ENCODE measurements at places on chromosomes 1 and 21.

DNA sequence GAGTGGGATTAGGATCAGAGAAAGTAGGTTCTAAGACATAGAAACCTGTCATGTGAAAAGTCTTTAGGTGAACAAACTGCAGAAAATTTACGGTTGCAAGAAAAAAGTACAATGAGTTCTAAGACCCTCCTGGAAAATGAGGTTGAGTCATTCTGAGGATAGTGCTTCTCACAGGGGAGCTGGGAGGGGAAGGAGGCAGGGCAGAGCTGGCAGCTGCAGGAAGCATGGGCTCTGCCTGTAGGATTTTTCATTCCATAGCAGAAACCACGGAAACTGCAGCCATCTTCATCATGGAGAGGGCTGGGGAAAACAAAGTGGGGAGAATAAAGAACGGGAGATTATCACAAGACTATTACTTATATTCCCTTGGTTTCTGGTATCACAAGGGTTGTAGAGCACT is 25.8 kb upstream of the THEM4 start:
- DNase-seq, result no peak
- H3K27me3 ChIP-seq, result no peaks in the 10 kb centered on the region
- H3K4me3 ChIP-seq, result no peak overlapping the region

DNA sequence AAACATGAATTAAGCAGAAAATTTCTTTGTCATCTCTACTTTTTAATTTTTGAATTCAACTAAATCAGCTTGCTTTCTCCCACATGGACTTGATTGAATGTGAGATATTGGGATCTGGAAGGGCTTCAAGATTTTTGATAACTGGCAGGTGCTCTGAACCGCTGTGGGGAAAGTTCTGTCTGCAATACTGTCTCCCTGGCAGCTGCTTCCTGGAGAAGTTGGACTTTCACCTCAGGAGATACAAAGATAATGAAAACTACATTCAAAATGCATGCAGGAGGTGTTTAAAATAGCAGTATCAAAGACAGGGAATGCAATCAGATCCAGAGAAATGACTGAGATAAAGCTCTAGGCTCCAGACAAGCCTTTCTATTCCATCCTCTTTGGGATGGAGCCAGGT is 338.3 kb downstream of the NEGR1 start:
- no peaks in the 10 kb centered on the region for H3K36me3 ChIP-seq
- H3K4me3 ChIP-seq, result no peak overlapping the region
- no peak for DNase-seq
- H3K4me1 ChIP-seq, result no peaks in the 10 kb centered on the region
- no peaks in the 10 kb centered on the region for H3K27me3 ChIP-seq

DNA sequence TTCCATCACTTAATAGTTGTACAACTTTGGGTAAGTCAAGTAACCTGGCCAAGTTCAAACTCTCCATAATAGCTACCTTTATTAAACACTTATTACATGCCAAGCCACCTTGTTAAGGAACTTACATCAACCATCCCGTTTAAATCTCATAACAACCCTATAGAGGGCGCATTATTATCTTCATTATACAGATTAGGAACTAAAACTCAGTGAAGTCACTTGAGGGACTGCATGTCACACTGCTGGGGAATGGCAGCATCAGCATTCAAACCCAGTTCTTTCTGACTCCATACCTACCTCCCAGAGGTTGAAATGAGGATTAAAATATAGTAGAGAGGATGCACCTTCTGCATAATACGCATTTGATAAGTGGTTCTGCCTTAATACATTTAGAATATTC is 47.1 kb upstream of the PLA2G2C start:
- no peak for DNase-seq
- no peak overlapping the region for H3K4me3 ChIP-seq
- H3K27me3 ChIP-seq, result peaks cover 5% of the 10 kb centered on the region
- H3K4me1 ChIP-seq, result no peaks in the 10 kb centered on the region

GRCh38 chr1:204223129-204223860 is 9.5 kb upstream of the GOLT1A start:
- H3K27ac ChIP-seq, result no peak overlapping the region
- H3K36me3 ChIP-seq, result peaks cover 36% of the 10 kb centered on the region
- no peak for DNase-seq
- no peaks in the 10 kb centered on the region for H3K4me1 ChIP-seq
- H3K27me3 ChIP-seq, result no peaks in the 10 kb centered on the region

GRCh38 chr21:31576428-31576827 is 83.1 kb upstream of the SOD1 start:
- no peak overlapping the region for H3K4me3 ChIP-seq
- no peak for DNase-seq
- no peaks in the 10 kb centered on the region for H3K4me1 ChIP-seq
- H3K36me3 ChIP-seq, result no peaks in the 10 kb centered on the region

- H3K4me1 ChIP-seq, result peaks cover 81% of the 10 kb centered on the region
- no peak for DNase-seq
- H3K36me3 ChIP-seq, result no peaks in the 10 kb centered on the region
- H3K27ac ChIP-seq, result peak overlapping the region; percentile 85
Observed at GRCh38 chr1:6358757-6359201, 34.8 kb downstream of the ACOT7 start.

DNA sequence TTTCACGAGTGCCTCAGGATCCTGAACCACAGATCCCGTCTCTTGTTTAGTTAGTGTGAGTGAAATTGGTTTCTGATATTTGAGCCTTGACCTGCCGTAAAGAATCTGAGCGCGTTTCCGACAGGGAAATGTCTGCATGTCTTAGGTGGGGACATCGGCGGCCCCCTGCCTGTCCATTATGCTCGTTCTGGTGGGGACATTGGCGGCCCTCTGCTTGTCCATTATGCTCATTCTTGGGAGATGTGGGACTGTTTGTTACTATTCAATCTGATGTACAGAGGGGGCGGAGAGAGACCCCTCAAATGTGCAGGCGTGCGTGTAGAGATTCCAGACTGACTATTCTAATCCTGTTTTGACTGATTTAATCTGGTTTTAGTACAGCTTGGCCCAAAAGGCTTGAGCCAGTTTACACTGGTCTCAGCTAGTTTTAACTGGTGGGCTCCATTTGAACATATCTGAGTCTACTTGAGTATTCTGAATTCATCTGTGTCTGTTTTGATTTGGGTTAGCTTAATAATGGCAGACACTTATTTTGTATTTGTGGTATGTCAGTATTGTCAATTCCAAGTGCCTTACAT is 6.6 kb upstream of the TINAGL1 start:
- H3K27ac ChIP-seq, result no peak overlapping the region
- no peak overlapping the region for H3K4me3 ChIP-seq
- H3K27me3 ChIP-seq, result no peaks in the 10 kb centered on the region
- DNase-seq, result no peak

DNA sequence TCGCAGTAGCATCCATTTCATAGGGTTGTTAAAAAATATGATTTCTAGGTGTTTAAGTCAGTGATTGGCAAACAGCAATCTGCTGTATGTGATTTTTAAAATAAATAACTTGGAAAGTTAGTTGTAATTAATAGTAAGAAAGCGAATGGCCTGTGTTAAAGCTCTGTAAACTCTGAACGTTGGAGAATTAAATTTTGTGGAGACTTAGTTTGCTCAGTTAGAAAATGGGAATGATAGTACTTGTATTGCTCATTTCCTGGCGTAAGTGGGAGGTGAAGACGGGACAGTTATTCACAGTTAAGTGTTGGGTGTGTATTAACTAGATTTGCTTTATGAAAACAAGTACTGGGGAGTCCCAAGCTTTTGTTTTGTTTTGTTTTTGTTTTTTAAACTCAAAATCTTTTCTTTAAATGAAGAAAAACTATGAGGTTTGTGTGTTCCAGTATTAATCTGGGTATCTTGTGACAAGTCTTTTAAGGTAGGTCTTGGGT is 995 bp downstream of the CACYBP start:
- H3K4me1 ChIP-seq, result no peaks in the 10 kb centered on the region
- H3K27me3 ChIP-seq, result no peaks in the 10 kb centered on the region
- H3K27ac ChIP-seq, result peak overlapping the region; percentile 98
- H3K4me3 ChIP-seq, result peak overlapping the region; percentile 87

- no peaks in the 10 kb centered on the region for H3K27me3 ChIP-seq
- no peak overlapping the region for H3K4me3 ChIP-seq
- peak overlapping the region; percentile 20 for H3K27ac ChIP-seq
- DNase-seq, result no peak
Observed at GRCh38 chr1:61259379-61260148, 177.2 kb downstream of the NFIA start.

DNA sequence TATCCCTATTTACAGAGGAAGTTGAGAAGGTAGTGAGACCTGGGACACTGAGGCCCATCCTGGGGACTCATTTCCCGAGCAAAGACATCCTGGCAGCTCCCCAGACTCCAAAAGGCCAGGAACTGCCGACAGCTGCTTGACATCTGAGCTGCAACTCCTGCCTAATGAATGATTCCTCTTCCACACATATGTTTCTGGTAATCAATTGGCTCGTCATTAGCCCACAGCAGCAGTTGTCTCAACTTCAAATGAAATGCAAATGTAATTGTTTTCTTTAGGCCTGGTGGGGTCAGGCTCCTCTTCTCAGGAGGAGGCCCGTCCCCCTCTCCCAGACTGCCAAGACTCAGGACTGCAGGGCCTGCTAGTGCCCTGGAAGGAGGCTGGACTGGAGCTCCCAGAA is 61.8 kb upstream of the DISP3 start:
- H3K4me1 ChIP-seq, result no peaks in the 10 kb centered on the region
- no peak for DNase-seq
- H3K36me3 ChIP-seq, result no peaks in the 10 kb centered on the region

GRCh38 chr1:219774386-219774785 is 154.0 kb downstream of the SLC30A10 start:
- no peaks in the 10 kb centered on the region for H3K27me3 ChIP-seq
- no peaks in the 10 kb centered on the region for H3K36me3 ChIP-seq
- H3K4me3 ChIP-seq, result no peak overlapping the region
- DNase-seq, result no peak

- H3K4me3 ChIP-seq, result no peak overlapping the region
- no peak overlapping the region for H3K27ac ChIP-seq
- no peaks in the 10 kb centered on the region for H3K27me3 ChIP-seq
- DNase-seq, result no peak
Observed at GRCh38 chr21:35974775-35975174, 85.6 kb downstream of the SETD4 start.

DNA sequence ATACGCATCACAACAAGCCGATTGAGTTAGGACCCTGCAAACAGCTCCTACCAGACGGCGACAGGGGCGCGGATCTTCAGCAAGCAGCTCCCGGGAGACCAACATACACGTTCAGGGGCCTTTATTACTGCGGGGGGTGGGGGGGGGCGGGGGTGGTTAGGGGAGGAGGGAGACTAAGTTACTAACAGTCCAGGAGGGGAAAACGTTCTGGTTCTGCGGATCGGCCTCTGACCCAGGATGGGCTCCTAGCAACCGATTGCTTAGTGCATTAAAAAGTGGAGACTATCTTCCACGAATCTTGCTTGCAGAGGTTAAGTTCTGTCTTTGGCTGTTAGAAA is 162.0 kb downstream of the RUNX1 start:
- H3K4me3 ChIP-seq, result peak overlapping the region; percentile 82
- DNase-seq, result no peak
- no peaks in the 10 kb centered on the region for H3K36me3 ChIP-seq
- H3K4me1 ChIP-seq, result peaks cover 14% of the 10 kb centered on the region

GRCh38 chr1:115465802-115466363 is 127.8 kb upstream of the NGF start:
- H3K36me3 ChIP-seq, result no peaks in the 10 kb centered on the region
- no peak for DNase-seq
- H3K4me3 ChIP-seq, result no peak overlapping the region
- H3K4me1 ChIP-seq, result peaks cover 5% of the 10 kb centered on the region

DNA sequence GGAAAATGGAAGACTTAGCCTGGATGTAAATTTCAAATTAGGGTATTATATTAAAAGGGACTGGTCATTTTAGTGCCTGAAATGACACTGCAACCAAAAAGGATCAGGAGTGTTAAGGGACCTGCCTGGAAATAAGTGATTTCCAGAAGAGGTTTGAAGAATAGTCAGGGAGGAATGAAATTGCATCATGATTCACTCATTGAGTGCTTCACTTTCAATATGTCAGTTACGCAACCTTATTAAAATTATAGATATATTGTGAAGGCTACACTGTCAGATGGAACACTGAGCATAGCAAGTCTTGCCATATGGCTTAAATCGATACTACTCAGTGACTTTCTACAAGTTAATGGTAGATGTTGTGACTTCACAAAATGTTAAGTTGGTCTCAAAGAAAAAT is 275.2 kb upstream of the DPYD start:
- no peak for DNase-seq
- no peaks in the 10 kb centered on the region for H3K4me1 ChIP-seq
- H3K27ac ChIP-seq, result no peak overlapping the region
- no peaks in the 10 kb centered on the region for H3K36me3 ChIP-seq
- no peaks in the 10 kb centered on the region for H3K27me3 ChIP-seq

DNA sequence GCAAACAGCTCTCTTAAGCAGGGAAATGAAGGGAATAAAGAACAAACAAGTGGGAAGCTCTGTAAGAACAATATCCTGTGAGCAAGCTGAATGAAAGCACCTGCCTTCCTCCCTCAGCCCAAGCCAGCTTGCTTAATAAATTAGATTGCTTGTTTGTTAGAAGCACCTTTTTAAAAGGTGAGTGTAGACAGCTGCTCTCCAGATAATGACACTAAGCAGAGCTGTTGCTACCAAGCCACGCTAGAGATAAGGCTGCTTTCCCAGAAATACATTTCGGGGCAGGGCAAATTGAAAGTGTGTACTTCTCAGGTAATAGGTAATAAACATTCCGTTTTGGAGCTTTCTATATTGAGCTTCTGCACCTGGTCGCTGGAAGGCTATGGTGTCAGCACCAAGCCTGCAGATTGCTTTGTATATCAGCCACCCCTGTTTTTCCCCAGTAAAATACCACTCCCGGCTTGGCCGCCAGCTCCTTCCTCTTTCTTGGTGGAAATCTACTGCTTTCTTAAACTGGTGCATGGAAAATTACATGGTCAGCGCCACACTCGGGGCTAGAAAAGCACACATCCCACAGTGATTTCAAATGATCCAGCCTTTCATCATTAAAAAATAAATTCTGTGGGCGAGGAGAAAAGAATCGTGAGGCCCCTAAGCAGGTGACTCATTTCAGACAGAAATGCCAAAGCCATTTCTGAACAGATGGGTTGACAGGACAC is 151.3 kb downstream of the ETS2 start:
- H3K36me3 ChIP-seq, result no peaks in the 10 kb centered on the region
- H3K4me3 ChIP-seq, result no peak overlapping the region
- peaks cover 21% of the 10 kb centered on the region for H3K4me1 ChIP-seq
- no peaks in the 10 kb centered on the region for H3K27me3 ChIP-seq

DNA sequence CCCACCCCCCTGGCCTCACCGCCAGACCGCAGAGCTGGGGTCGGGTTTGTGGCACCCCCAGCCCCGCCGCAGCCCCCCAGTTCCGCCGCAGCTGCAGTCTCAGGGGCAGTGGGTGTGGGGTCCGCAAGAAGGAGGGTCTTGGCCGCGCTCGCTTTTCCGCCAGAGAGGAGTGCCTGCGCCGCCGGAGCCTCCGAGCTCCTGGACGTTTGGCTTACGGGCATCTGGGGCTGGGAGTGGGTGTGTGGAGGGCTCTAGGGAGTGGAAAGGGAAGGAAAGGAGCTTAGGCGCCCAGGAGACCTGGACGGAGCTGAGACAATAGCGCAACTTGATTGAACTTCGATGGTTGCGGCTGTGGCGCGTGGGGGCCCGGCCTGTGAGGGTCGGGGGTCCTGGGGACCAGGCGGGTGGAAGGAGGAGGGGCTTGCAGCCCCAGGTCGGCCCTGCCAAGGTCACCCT is 88.8 kb upstream of the IPO9 start:
- H3K4me3 ChIP-seq, result peak overlapping the region; percentile 84
- no peaks in the 10 kb centered on the region for H3K27me3 ChIP-seq
- peak overlapping the region; percentile 90 for H3K27ac ChIP-seq
- H3K36me3 ChIP-seq, result no peaks in the 10 kb centered on the region
- H3K4me1 ChIP-seq, result peaks cover 24% of the 10 kb centered on the region

- no peak for DNase-seq
- no peaks in the 10 kb centered on the region for H3K36me3 ChIP-seq
- H3K27me3 ChIP-seq, result peaks cover 45% of the 10 kb centered on the region
- H3K27ac ChIP-seq, result no peak overlapping the region
Observed at GRCh38 chr21:41147979-41148355, 20.0 kb upstream of the BACE2 start.
